AML-193 (cell line): ENCODE measurements at places on chromosomes 12 and 14.

- DNase-seq = no peak
These were observed 31.0 kb upstream of the NPFF start for GRCh38 chr12:53538209-53538689.

DNA sequence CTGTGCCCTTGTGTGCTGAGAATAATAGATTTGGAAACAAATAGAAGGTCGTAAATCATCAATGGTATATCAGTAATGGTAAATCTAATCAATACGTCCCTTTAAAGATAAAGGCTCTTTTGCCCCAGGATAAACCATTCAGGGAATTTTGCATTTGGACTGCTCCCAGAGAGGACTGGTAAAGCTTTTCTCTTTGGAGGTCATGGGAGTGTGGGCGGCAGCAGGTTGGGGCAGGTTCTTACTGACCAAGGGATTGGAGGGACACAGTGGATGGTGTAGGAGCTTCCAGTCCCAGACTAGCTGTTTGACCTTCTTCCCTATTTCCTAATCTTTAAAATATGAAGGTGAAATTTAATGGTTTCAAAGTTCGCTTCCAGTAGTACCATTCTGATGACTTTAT, 87.8 kb upstream of the NTF3 start:
- no peak for DNase-seq

DNA sequence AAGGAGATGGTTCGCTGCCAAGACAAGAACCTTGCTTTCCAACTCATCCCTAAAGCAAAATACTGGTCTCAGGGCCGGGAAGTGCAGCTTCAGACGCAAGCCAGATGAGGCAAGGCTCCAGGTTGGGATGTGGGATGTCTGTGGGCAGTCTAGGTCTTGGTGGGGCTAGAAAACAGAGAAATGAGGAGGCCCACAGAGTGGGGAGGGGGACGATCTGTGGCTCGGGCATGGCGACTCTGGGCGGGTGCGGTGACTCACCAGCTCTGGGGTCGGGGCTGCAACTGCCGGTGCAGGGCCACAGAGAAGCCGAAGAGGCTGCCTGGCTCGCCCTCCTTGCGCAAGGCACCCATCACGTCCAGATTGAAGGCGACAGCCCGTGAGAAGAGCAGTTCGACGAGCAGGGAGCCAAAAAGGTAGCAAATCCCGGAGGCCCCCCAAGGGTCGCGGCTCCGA, 459 bp downstream of the ITGA7 start:
- DNase-seq = peak; percentile 40

DNA sequence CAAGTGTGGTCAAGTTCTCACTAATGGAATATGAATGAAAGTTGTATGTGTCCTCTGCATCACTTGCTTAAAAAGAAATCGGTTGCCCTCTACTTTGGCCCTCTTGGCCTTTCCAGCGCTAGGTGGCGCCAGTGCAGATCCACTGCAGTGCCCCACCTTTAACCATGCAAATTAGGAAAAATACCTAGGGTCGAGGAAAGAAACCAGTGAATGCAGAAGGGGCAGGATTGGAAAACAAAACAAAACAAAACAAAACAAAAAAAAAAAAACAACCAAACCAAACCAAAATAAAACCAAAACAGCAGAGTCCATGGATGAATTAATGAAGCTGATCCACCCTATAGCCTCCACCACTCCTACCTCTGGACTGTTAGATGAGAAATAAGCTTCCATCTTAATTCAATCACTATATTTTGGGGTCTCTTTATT, 12.9 kb upstream of the NEMF start:
- DNase-seq = peak; percentile 72

GRCh38 chr14:65251213-65251612, 148.9 kb upstream of the MAX start:
- DNase-seq = no peak

DNA sequence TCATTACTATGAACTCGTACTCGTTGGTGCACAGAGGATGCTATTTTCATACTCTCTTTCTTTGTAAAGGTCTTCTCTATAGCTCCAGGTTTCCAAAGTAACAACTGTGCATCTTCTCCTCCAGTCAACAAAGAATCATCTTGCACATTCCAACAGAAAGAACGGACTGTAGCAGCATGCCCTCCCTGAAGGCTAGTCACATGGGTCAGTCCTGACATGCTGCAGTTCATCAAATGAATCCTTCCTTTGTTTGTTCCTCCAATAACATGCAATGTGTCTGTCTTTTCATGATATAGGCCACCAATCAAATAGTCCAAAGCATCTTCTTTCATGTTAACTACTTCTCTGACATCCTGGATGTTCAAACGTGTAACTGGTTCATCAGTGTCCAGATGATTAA, 42.9 kb downstream of the WDR89 start:
- no peak for DNase-seq

GRCh38 chr14:56422703-56423213, 156.8 kb upstream of the TMEM260 start:
- DNase-seq = peak; percentile 41

GRCh38 chr12:44876544-44877410, 662 bp upstream of the NELL2 start:
- DNase-seq = no peak

GRCh38 chr14:103716091-103716801, 636 bp downstream of the ZFYVE21 start:
- DNase-seq = peak; percentile 4

GRCh38 chr12:125742413-125742812, 677.2 kb downstream of the AACS start:
- DNase-seq = no peak

GRCh38 chr14:27845902-27846301, 920.7 kb upstream of the FOXG1 start:
- no peak for DNase-seq

- no peak for DNase-seq
These were observed 10.6 kb upstream of the CDKL1 start for GRCh38 chr14:50407111-50407812.

DNA sequence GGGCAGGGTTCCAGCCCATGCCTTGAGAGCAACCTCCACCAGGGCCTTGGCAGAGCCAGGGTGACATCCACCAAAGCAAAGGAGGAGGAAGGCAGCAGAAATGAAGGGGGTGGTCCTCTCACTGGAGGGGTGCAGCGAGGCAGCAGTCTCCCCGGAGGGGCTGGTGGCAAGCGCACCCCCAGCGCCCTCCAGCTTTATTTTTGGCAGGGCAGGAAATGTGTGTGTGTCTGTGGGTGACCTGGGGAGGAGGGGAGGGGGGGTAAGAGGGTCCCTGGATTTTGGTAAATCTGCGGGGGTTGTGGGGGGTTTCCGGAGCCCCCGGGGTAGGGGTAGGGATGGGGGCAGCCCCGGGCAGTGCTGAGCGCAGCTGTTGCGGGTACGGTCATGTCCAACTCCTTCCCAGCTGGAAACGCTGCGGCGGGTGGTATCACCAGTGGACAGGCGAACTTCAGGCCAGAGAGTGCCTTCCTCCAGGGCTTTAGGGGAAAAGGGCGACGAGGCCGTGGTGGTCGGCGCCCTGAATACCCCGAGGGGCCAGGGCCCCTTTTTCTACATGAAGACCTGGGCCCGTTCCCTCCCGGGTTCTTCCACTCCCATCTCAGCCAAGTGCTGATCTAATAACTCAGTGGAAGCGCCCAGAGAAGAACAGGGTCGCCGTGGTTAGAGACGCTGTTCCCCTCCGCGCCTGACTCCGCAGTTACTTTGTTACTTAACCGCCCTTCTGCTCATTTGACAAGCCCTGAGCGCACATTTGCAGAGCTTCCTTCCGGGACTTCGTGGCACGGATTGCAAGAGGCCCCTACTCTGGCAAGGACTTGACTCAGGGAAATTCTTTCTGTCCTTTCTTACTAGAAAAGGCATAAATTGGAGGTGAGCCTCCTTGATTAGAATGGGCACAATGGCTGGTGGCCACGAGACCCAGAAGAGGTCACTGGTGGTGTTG, 55.2 kb downstream of the FOS start:
- DNase-seq = peak; percentile 94

- no peak for DNase-seq
These were observed 610 bp upstream of the KMT2D start for GRCh38 chr12:49061157-49061650.

DNA sequence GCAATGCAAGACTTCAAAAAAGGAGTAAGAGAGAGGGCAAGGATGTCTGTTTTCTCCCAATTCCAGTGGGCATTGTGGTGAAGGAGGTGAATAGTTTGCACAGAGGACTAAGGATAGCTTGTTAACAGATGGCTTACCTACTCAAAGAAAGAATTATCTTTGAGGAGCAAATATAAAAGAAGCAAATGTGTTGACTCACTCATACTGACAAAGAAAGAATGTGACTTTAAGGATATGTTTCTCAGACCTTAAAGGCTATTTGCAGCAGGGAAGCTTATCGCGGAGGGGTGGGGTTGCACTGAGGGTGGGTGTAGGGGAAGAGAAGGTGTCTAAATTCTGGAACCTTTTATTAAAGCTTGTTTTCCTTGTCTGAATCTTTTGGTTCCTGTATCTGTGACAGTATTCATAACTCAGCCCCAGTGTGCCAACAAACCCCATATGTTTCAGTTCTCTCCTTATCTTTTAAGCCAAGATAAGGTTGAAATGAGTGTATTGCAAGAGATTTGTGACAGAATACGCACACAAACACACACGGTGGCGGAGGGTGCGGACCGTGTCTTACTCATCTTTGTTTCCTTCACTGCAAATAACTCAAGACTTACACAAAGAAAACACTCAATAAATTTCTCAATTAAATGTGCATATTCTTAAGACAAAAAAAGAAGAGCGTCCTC, 146.4 kb upstream of the ARID2 start:
- DNase-seq = no peak

DNA sequence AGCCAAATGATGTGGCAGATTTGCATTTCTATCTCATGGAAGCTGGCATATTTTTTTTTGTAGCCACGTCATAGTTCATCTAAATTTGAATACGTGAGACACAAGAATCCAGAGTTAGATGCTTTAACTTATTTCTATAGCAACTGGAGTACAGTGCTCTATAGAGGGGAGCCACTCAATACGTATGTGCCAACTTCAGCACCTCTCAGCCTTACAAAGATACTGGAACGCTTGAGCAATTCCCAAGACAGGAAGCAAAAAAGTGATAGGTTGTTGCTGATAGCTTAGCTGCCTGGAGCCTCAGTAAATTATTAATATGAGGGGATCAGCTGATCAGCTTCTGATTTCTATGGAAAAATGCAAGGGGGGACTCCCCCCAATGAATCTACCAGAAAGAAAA, 24.1 kb upstream of the PELI2 start:
- no peak for DNase-seq

DNA sequence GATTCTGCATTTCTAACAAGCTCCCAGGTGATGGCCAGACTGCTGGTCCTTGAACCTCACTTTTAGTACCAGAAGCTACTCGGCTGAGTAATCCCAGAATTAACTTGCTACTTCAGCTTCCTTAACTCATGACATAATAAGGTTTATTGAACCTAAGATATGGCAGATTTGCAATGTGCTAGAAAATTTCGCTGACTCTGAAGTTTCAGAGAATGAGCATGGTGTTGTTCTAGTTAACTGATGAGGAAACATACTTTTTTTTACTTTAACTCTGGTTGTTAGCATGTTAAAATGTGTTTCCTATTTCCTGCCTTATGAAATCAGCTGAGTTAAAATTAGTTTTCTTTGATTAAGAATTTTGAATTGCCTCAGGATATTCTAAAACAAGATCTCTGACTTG, 23.1 kb upstream of the COX16 start:
- DNase-seq = no peak

GRCh38 chr14:53621433-53621832, 335.2 kb downstream of the BMP4 start:
- DNase-seq = no peak

DNA sequence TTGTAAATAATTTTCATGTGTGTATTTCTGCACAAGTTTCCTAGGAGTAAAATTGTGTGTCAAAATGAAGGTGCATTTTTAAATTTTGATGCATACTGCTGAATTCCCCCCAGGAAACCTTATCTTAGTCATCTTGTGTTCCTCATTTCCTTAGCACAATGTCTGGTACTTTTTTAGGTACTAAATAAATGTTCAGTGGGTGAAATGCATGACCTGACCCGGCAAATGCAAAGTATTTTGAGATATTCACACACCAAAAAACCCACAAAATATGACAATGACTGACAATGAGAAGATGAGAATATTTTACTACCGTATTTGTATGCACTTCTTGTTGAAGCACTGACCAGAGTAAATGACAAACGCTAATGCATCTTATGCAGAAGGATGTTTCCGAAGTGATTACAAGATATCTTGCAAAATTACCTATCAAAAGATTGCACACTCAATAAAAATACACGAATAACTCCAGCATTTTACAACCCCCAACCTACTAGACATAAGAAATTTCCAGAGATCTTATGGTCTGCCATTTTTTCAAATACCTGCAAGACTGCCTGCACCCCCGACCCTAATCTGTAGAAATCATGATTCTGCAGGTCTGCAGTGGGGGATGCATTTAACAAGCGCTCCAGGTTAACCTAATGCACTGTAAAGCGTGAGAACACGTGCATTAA, 895 bp upstream of the PRKAB1 start:
- DNase-seq = no peak

- no peak for DNase-seq
These were observed 67.0 kb downstream of the SYT1 start for GRCh38 chr12:78931466-78931990.
